ENCODE measurements at places on chromosomes 16 and 17.

DNA sequence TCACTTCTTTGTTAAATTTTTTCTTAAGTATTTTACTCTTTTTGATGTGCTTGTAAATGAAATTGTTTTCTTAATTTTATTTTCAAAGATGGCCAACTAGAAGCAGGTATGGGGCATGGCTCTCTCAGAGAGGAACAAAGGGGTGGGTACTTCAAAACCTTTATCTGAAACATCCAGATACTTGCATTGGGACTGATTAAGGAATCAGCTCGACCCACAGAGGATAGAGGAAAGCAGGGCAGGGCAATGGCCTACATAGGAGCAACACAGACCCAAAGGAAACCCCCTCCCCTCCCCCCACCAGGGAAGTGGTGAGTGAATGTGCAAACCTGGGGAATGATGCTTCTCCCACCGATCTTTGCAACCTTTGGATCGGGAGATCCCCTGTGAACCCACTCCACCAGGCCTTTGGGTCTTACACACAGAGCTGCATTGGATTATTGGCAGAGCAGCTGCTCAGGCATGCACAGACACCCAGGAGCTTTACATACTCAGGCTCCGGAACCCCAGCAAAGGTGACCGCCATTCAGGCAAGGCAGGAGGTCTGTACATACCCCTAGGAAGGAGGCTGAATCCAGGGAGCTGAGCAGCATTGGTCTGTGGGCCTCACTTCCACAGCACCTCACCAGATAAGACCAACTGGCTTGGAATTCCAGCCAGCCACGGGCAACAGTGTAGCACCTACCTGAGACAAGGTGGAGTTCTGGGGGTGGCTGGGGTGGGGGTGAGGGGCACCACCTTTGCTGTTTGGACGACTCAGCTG, 3.0 kb upstream of the CCR7 start:
- no peak overlapping the region for H3K27ac ChIP-seq
- no peaks in the 10 kb centered on the region for H3K36me3 ChIP-seq
- no peak for DNase-seq
- H3K27me3 ChIP-seq = no peaks in the 10 kb centered on the region

DNA sequence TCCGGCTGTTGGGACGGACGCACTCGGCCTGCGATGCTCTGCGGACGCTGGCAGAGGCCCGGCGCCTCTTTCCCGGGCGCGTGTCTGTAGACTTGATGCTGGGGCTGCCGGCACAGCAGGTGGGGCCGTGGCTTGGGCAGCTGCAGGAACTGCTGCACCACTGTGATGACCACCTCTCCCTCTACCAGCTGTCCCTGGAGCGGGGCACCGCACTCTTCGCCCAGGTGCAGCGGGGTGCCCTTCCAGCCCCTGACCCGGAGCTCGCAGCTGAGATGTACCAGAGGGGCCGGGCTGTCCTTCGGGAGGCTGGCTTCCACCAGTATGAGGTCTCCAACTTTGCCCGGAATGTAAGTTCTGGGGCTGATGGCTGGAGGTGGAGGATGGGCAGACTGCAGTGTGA, 3.5 kb downstream of the RSAD1 start:
- H3K4me3 ChIP-seq = no peak overlapping the region
- no peaks in the 10 kb centered on the region for H3K27me3 ChIP-seq
- no peak overlapping the region for H3K27ac ChIP-seq
- DNase-seq = no peak

DNA sequence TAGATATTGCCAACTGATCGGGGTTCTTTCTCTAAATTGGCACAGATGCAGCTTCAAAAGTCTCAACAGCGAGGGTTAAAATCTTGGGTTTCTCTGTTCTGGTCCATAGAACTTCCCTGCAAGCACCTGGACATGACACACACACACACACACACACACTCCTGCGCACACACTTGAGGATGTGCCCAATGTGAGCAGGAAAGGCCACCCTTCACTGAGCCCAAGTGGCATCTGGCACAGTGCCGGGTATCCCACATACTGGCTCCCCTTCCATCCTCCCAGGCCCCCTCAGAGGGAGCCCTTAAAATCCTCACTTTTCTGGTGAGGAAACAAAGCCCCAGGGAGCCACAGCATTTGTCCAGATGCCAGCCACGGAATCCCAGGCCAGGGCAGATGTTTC, 55.5 kb downstream of the ZNF423 start:
- H3K27ac ChIP-seq = no peak overlapping the region
- no peaks in the 10 kb centered on the region for H3K36me3 ChIP-seq
- H3K4me1 ChIP-seq = no peaks in the 10 kb centered on the region

GRCh38 chr17:17883801-17884200, 47.0 kb upstream of the SREBF1 start:
- no peak for DNase-seq
- no peak overlapping the region for H3K27ac ChIP-seq
- no peaks in the 10 kb centered on the region for H3K36me3 ChIP-seq
- H3K4me1 ChIP-seq = peaks cover 2% of the 10 kb centered on the region
- H3K27me3 ChIP-seq = no peaks in the 10 kb centered on the region
- no peak overlapping the region for H3K4me3 ChIP-seq

DNA sequence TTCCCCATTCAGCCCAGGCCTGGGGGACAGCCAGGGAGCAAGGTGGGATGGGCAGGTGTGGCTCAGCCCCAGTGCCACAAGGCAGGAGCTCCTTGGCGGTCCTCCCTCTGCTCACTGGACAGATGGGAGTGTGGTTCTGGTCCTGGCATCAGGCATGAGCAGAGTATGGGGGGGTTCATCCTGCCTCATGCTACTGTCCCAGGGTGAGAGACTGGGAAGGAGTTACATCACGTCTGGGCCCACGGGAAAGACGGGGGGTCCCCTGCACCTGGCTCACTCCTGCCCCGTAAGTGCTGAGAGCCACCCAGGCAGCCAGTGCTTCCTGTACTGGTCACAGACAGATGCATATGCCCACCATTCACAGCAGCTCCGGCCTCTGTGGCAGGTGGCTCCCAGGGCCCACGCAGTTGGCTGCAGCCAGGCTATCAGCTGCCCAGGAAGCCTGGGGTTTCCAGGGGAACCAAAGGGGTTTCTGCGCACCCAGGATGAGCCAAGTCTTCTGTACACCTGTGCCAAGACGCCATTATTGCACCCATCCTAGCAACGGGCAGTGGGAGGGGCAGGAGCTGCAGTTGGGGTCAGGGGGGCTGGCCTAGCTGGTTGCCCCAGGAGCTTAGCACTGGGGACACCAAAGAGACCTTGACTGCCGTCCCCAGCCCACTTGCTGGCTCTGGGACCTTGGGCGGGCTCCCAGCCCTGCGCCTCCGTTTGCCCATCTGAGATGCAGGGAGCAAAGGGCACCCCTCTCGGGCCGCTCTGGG, 1.9 kb downstream of the BAIAP3 start:
- no peak overlapping the region for H3K27ac ChIP-seq
- peaks cover 21% of the 10 kb centered on the region for H3K27me3 ChIP-seq
- DNase-seq = no peak
- H3K4me1 ChIP-seq = peaks cover 22% of the 10 kb centered on the region

DNA sequence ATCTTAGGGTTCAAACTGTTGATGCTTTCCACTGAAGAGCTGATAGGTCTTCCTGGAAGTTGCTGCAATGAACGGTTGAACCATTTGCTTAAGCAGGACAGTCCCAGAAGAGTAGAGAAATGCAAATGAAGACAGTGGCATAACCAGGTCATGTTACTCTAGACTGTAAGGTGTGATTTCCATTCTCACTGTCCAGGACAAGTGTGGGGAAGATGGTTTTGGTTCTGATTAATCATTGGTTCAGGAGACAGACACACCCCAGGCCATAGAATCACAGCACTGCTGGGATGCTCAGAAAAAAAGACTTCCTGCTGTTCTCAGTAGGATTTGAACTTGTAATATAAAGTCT, 34.8 kb upstream of the XYLT2 start:
- no peaks in the 10 kb centered on the region for H3K4me1 ChIP-seq
- no peak overlapping the region for H3K27ac ChIP-seq

DNA sequence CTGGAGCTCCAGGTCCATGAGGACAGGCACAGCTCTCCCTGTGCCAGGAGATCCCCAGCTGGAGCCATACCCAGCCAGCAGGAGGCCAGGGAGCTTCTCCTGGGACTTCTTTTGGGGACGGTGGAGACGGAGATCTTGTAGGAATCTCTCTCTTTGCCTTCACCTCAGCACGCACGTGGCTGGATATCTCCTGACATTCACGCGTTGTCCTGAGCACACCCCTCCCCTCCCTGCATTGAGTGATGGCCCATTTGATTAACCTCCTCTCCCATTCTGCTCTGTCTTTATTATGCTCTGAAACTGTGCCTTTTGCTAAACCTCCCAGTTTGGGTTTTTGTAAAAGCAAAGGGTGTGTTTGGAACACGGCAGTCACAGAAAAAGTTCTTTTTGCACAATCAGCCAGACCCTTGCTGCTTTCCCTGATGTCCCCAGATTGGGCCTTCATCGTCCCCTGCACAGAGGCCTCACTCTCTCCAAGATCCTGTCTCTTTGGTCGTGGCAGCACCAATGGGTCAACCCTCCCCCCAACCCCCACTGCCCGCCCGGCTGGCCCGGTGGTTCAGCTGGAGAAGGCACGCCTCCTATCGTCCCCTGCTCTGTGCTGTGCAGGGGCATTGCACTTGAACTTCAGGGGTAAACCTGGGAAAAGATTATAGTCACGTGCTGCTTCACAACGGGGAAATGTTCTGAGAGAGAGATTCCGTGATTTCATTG, 32.5 kb upstream of the LGALS9 start:
- H3K27me3 ChIP-seq = no peaks in the 10 kb centered on the region
- DNase-seq = no peak
- no peak overlapping the region for H3K27ac ChIP-seq
- H3K4me1 ChIP-seq = no peaks in the 10 kb centered on the region

DNA sequence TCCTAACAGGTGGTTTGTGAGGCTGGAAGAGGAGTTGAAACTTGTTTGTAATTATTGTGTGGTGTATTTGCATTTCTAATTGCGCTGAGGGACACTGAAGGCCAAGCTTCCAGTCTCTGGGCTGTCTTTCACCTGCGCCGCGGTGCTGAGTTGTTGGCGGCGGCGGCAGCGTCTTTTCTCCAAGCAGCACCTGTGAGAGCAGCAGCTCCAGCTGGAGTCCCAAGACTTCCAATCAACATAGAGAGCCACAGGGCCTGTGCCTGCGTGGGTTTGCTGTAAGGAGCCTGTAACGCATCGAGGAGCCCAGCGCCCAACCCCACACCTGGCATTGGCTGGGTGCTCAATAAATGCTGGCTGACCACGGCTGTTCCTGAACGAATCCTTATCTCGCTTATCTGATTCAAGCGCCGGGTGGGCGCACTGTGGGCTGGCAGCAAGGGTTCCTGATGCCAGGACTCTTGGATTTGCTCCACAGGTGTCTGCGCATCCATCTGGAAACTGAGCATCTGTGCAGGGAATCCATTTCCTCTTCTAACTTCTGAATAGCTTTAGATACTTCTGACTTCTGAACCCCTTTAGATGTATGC, 138.1 kb downstream of the ASIC2 start:
- no peaks in the 10 kb centered on the region for H3K4me1 ChIP-seq
- H3K36me3 ChIP-seq = no peaks in the 10 kb centered on the region
- no peak overlapping the region for H3K27ac ChIP-seq
- no peaks in the 10 kb centered on the region for H3K27me3 ChIP-seq

DNA sequence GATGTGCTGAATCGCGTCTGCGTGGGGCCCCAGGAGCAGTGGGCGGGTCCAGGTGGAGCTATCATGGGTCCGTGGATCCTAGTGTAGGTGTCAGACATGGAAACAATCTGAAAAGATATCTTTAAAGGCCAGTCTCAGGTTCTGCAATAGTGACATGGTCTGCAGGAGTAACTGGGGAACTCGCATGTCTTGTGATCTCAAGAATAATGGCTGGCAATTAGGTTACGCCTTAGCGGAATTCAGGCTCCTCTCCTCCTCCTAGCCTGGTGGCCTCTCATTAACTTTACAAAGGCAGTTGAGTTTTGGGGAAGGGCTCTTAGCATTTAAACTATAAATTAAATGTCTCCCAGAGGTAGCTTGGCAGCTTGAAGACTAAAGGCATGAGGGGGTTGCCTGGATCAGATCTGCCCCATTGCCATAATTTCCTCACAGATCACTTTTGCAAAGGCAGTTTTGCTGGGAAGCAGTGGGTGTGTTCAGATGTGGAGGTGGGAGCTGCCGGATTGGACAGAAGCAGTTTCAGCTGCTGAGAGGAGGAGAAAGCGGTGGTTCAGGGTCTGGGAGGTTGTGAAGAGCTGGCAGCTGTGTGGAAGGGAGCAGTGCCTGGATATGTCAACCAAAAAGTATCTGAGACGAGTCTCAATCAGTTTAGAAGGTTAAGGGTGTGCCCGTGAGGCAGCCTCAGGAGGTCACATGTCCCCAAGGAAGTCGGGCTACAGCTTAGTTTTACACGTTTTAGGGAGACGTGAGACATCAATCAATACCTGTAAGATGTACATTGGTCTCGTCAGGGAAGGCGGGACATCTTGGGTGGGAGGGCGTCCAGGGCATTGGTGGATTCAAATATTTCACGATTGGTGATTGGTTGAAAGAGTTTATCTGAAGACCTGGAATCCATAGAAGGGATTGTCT, 2.7 kb downstream of the TBCD start:
- no peak overlapping the region for H3K4me3 ChIP-seq
- H3K4me1 ChIP-seq = peaks cover 22% of the 10 kb centered on the region
- H3K36me3 ChIP-seq = no peaks in the 10 kb centered on the region
- no peak overlapping the region for H3K27ac ChIP-seq

GRCh38 chr17:34098699-34099098, 156.4 kb upstream of the CCL2 start:
- no peaks in the 10 kb centered on the region for H3K27me3 ChIP-seq
- DNase-seq = no peak
- no peaks in the 10 kb centered on the region for H3K4me1 ChIP-seq
- no peak overlapping the region for H3K27ac ChIP-seq
- no peaks in the 10 kb centered on the region for H3K36me3 ChIP-seq

DNA sequence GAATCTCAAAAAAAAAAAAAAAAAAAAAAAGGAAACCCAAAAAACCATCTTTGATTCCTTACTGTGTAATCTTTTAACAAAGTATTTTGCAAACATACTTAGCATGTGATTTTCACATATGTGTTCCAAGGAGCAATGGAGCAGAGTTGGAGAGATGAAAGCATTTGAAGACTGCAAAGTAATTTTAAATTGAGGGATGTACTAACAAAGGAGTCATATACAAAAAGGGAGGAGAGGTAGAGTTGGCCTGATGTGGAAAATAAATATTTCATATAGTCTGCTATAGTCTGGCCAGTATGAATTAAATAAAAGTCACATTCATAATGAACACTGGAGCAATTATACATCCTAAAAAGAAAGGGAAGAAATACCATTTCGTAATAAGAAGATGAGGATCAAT, 265.8 kb upstream of the TBX2 start:
- no peaks in the 10 kb centered on the region for H3K27me3 ChIP-seq
- H3K27ac ChIP-seq = no peak overlapping the region
- H3K4me1 ChIP-seq = no peaks in the 10 kb centered on the region

GRCh38 chr16:29893553-29893952, 5.8 kb downstream of the SEZ6L2 start:
- DNase-seq = no peak
- H3K36me3 ChIP-seq = no peaks in the 10 kb centered on the region
- no peak overlapping the region for H3K4me3 ChIP-seq
- H3K4me1 ChIP-seq = peaks cover 15% of the 10 kb centered on the region

DNA sequence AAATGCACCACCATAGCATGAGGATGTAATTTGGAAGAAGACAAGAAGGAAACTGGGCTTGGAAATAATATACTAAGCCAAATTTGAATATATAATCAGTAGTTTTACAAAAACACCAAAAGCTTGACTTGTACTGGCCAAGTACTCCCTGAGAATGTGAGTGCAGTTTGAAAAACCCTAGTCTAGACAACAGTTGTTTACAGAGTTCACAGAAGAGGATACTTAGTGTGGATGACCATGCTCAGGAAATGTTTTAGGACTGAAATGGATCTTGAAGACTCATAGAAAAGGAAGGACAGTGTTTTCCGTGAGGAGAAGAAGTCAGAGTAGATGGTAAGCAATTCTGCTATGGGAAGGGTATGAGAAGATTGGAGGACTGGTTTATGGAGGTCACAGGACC, 1.9 kb upstream of the CDYL2 start:
- peaks cover 7% of the 10 kb centered on the region for H3K4me1 ChIP-seq
- no peak overlapping the region for H3K27ac ChIP-seq
- H3K27me3 ChIP-seq = no peaks in the 10 kb centered on the region
- no peaks in the 10 kb centered on the region for H3K36me3 ChIP-seq
- no peak overlapping the region for H3K4me3 ChIP-seq

All from Peyer's patch (tissue), 4 donors.